ENCODE measurements at places on chromosomes 3 and 15. TPM values are rescaled to one million over a fixed set of nuclear protein-coding genes. Genes with fewer than 3 reads are reported as not detected.

The INKA1 gene
- 15.0 TPM for total RNA-seq

The LEO1 gene
- 25.5 TPM for total RNA-seq

The CD200 gene
- total RNA-seq, result 13.0 TPM

The ZNF501 gene
- total RNA-seq, result 5.3 TPM

The NEK11 gene
- total RNA-seq, result 8.6 TPM

The LMAN1L gene
- total RNA-seq, result not detected

The NLGN1 gene
- under 0.01 TPM for total RNA-seq

The RASL12 gene
- total RNA-seq, result not detected

The SNTN gene
- not detected for total RNA-seq

The GPR87 gene
- 78.7 TPM for total RNA-seq

The ZPLD1 gene
- 1.2 TPM for total RNA-seq

The ARL14 gene
- 0.17 TPM for total RNA-seq

The EPHA3 gene
- total RNA-seq, result 0.26 TPM
